T1000 (cell line): ENCODE measurements at places on chromosomes 4 and X.

- DNase-seq = no peak
Observed at GRCh38 chr4:123284168-123284567, 112.4 kb upstream of the SPRY1 start.

DNA sequence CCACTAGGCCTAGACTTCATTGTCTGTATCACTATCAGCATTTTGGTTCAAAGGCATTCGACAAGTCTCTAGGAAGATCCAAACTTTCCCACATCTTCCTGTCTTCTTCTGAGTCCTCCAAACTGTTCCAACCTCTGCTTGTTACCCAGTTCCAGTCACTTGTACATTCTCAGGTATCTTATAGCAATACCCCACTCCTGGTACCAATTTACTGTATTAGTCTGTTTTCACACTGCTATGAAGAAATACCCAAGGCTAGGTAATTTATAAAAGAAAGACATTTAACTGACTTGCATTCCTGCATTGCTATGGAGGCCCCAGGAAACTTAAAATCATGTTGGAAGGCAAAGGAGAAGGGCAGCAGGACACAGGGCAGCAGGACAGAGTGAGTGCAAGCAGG is 293.9 kb downstream of the ARAP2 start:
- no peak for DNase-seq

DNA sequence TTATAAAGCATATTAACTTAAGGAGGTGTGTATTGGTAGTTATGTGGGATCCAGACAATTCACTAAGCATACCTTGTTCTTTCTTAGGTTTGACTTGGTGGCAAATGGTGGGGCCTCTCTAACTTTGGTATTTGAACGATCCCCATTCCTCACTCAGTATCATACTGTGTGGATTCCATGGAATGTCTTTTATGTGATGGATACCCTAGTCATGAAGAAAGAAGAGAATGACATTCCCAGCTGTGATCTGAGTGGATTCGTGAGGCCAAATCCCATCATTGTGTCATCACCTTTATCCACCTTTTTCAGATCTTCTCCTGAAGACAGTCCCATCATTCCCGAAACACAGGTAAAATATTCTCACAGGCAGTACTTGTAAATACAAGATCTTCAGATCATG is 186.4 kb downstream of the DCTD start:
- no peak for DNase-seq

GRCh38 chr4:100823066-100823992 is 305.5 kb upstream of the EMCN start:
- DNase-seq = no peak

- no peak for DNase-seq
Observed at GRCh38 chr4:138177278-138177968, 64.7 kb downstream of the SLC7A11 start.

DNA sequence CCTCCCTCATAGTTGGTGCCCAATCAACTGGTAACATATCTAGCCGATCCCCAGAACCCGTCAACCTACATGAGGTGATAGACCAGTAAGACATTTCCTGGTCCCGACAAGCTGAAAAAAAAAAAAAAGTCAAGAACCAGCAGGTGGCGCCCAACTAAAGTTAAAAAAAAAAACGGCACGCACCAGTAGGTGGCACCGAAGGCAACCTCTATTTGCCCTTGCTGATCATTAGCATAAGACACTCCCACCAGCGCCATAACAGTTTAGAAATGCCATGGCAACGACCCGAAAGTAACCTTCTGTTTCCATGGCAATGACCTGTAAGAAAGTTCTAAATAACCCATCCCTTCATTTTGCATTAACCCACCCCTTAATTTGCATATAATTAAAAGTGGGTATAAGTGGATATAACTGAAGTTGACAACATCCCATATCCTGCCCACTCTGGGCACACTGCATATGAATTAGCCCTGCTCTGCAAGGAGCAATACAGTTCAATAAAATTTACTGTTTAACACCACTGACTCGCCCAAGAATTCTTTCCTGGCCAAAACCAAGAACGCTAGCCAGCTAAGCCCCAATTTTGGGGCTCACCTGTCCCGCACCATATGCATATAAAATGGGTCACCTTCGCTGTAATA is 83.9 kb upstream of the SPANXB1 start:
- DNase-seq = peak; percentile 59

- no peak for DNase-seq
Observed at GRCh38 chr4:71772592-71772991, 11.3 kb downstream of the GC start.

DNA sequence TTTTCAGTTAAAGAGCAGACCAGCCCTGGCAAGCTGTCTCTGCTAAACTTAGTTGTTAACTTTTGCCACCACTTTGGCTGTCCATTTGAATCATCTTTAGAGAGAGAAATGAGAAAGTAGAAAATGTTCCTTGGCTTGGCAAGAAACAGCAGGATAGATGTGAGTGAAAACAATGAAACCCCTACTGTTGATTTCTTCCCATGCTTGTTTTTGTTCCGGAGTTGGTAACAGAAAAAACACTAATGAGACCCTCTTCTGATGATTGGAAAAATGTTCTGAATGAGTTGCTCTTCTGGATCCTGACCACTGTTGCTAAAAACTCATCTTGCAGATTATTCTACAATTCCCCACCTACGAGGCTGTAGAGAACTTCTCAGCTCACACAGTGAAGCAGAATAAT is 203.3 kb downstream of the MAPK10 start:
- DNase-seq = no peak

DNA sequence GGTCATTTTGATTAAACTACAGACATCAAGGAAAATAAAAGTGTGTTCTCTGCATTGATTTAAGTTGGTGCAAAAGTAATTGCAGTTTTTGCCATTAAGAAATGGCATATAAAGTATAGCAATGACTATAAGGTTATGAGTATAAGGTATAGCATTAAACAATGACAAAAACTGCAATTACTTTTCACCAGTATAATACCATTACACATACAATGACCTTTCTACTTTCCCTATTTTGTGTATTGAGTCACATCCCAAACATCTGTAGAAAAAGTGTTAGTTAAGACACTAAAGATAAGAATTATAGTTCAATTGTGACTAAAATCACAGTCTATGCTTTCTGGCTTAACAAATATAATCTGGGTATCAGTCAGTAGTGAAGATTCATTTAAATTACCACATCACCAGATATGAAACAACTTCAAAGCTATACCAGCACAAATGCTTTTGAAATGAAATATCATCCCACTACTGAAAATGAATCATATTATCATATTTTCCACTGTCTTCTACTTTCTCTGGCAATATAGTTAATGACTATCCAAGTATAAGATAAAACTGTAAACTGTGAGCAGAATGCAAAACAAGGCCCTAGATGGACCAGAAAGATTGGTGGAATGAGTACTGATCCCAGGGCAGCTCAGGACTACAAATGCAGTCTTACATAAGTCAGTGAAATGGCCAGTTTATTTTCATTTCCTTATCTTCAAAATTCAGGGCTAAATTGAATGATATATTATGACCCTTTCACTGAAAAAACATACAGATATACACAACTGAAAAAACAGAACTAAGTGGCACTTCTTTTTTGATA is 241.1 kb downstream of the ANTXR2 start:
- no peak for DNase-seq

DNA sequence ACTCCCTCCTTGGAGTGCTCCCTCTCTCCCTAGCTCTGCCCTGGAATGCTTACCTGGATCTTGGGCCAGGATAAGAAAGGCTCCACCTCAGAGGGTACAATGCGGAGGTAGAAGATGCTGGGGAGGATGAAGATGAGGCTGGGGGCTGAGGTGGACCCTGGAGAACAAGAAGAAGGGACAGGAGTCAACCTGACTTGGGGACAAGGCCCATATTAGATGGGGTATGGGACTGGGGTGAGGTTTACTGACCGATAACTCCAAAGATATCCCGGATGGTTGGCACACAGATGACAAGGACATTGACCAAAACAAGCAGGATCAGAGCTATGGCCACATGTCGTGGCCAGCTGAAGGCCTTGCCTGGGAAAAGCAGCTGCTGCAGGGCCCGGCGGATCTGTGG is 10.6 kb downstream of the SLC38A5 start:
- no peak for DNase-seq

DNA sequence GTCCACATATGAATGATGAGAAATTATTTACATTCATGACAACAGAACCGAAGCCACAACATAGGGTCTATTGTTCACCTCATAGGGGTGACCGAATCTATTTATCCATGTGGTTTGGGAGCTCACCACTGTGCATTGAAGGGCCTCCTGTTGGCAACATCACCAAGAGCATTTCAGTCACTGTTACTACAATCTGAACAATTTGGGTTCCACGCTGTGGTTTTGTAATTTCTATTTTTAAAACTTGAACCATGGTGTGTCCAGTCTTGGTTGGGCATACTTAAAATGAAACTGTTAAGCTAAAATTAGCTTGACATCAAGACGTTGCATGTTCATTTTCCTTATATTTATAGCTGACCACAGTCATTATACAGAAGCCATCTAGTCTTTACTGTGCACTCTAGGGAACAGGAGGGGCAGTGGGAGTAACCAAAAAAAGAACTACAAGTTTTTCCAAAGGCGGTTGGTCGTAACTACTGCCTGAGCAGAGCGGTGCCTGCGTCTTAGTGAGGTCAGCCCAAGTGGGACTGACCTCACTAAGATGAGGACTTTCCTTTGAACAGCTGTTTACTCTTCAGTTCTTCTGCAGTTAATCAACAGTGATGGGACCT is 192.1 kb downstream of the SPRY1 start:
- no peak for DNase-seq

DNA sequence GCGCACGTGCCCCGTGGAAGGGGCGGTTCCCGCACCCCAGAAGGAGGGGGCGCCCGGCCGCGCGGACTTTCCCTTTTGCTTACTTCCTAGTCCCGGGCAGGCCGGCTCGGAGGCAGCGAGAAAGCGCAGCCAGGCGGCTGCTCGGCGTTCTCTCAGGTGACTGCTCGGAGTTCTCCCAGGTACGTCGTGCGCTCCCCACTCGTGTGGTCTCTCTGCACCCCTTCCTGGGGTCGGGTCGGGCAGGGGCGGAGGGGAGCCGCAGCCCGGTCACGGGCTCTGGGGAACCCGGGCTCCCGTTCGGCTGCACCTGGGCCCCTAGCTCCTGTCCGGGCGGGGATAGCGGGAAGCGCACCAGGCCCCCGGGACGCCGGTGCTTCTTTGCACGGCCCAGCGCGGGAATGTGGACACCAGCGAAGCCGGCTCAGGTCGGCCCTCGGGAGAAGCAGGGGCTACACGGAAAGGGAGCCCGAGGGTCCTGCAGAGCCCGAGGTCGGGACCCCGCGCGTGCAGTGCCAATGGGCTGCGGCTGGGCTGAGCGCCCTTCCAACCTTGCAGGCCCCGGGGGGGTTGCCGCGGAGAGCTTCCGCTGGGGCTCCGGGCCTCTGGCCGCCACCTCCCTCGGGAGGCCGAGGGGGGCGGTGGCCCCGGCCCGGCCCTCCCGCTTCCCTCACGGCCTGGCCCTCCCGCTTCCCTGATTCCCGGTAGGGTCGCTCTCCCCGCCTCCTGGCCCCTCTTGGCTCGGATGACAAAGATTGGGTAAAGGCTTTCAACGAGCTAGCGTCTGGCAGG is at the start of gene TLR2:
Gene TLR2 (plus strand): TSS at position 99 of the 789 bp plus-strand sequence. CDS start 18,628 bp downstream, outside the sequence.
- no peak for DNase-seq

- DNase-seq = no peak
Observed at GRCh38 chr4:77625485-77625884, 19.9 kb downstream of the CXCL13 start.
